ENCODE measurements at places on chromosomes 3 and 15.

GRCh38 chr3:172550347-172550943 lies 27.2 kb upstream of the TNFSF10 start:
- DNase-seq = no peak

DNA sequence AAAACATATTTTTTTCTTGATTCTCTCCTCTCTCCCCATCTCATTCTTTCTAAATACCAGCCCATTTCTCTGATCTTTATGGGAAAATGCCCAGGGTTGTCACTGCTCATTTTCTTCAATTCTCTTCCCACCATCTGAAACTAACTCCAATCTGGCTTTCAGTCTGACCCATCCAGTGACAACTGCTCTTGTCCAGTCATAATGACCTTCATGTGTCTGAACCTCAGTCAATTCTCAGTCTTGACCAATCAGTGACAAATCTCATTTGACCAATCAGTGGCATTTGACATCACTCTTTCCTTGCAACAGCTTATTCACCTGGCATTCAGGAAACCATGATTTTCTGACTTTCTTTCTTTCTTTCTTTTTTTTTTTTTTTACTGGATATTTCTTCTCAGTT lies 15.1 kb downstream of the VEPH1 start:
- DNase-seq = no peak

DNA sequence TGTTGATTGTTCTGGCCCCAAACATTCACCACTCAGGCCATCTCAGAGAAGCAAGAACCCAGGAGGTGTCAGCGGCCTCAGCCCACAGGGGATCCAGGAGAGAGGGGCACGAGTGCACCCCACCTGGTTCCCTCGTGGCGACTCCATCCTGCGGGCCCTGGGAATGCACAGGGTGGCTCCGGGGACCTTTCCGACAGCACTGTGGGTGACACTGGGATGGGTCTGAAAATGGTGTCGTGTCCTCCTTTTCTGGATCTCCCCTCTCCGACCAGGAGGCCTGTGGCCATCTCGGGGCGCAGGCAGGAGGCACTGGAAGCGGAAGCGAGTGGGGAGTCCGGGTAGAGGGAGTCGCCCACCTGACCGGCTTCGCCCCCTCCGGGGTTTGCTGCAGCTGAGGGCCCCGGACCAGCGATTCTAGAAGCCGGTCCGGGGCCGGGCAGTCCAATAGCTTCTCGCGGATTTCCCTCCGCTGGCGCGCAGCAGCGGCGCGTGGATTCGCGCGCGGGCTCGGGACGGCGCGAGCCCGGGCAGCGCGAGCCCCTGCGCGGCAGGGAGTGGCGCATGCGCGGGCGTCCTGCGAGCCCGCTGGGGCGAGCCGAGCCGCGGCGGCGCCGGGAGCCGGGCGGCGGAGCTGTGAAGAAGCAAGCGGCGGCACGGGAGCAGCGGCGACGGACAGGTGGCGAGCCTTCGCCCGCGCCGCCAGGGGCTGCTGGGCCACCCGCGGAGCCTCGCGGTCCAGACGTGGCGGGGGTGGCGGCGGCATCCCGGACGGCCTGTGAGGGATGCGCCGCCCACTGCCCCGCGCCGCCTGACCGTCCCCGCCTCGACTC lies at the start of gene DOCK3:
Gene DOCK3 (plus strand): TSS at position 579 of the 830 bp plus-strand sequence. CDS start 337 bp downstream, outside the sequence.
- peak; percentile 45 for DNase-seq

DNA sequence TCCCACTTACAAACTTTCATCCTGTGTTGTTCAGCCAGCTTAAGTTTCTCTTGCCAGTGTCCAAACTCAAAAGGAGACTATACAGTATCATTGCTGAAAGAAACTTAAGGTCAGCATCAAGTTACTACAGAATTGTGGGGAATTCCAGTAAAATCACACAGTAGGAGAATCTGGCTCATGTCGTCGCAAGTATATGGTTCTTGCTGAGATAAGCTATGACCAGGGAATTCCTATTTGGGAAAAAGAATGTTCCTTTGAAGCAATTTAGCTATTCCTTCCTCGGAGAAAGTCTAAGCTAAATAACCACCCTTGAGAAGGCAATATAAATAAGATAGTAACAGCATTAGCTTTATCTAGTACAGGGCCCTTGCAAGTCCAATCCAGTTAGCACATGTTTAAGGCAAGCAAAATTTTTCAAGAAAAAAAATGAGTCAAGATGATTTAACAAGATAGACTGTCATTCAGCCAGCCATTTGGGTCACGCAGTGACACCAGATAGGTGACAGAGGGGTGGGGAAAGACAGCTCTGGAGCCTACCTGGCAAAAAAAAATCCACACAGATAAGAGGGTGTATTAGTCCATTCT lies 78.2 kb upstream of the THBS1 start:
- DNase-seq = no peak
